ENCODE measurements at places on chromosomes 11 and 22.
A peak's percentile ranks its signal among the peaks of the same experiment; 100 is the strongest.

DNA sequence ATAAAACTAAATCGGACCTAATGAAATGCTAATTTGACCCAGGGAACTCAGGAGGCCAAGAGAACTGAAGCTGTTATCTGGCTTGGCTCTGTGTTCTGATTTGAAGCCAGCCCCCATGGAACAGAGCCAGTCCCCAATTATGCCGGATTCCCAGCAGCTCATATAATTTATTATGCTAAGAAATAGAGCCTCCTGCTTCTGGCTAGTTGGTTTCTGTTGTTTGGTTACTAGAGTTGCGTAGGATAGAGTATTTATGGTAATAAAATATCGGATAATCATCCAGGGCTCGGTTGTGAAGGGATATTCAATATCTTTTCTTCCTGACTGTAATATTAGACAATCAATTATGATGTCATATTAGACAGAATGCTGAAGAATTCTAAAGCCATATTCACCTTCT is 120.4 kb upstream of the TTC12 start:
- DNase-seq, result no peak

DNA sequence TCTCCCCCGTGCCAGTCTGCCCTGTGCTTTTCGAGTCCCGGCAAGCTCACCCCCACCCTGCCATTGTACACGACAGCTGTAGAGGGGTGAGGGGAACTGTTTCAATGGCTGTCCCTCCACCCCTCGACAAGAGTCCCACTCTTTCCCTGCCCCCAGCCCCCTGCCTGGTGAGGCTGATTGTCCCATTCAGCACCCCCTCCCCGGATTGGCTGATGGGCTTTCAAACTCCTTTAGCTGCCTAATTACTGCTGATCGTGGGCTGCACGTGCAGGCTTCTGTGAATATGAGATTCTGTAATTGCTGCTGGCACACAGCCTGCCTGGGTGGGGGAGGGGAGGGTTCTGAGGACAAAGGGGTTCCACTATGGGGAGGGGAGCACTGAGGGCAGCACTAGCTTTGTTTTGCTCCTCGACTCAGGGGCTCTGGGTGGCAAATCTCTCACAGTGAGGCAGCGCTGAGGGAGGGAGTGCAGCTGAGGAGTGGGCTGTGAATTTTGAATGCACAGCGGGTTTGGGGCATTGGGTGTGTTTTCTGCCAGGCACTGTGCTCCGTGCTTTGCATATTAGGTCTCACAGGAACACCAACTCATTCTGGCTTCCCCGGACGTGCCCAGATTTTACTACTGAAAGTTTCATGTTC is 42.6 kb upstream of the ACCSL start:
- DNase-seq, result no peak

GRCh38 chr11:19829109-19829837 is 116.6 kb downstream of the NAV2 start:
- no peak for DNase-seq

DNA sequence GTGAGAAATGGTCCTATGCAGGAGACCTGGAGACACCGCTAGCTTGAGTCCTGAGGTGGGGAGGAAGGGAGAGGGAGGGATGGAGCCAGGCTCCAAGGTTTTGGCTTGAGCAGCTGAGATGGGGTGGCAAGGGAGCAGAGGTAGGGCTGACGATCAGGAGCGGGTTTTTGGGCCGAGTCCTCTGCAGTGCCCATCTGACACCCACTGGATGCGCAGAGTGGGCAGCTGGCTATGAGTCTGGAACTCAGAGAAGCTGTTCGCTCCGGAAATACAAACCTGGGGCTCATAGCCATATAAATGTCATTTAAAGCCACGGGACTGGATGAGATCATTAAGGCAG is 453 bp upstream of the MAFF start:
- DNase-seq, result no peak

DNA sequence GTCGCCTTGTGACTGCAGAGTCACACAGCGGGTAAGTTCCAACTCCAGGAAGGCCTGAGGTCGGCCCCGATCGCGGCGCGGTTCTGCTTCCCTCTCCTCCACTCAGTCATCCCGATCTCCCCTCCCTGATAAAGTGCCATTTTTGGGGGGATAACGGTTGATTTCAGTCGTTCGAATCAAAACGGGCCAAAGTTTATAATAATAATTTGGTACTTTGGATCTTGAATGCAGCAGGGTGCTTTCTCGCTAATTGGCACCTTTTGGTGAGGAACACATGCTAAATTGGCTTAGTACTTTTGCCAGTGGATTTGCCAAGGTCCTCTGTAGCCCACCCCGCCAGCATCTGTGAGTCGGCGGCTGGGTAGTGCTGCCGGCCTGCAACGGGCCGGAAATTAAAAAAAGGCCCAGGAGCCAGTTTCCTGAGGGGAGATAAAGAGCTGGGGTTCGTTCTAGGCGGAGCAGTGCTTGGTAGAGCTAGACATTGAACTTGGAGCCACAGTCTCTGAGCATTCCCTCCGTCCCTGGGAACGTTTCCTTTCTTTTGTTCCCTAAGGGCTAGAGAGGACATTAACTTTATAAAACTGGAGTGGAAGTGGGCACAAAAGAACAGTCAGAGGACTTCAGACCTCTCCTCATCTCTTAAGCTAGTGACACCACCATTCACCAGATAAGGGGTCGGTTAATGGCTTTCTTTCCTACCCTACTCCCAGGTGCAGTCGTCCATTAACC is 997 bp downstream of the UBE2L3 start:
- no peak for DNase-seq

- DNase-seq, result peak; percentile 12
Measured at GRCh38 chr11:44775366-44775984, 48.7 kb downstream of the TSPAN18 start.
